ENCODE measurements at places on chromosomes 7 and 10. TPM values are rescaled to one million over a fixed set of nuclear protein-coding genes. Genes with fewer than 3 reads are reported as not detected.

- H3K27me3 ChIP-seq = no peaks in the 10 kb centered on the region
- H3K27ac ChIP-seq = peak overlapping the region; percentile 96
Observed at GRCh38 chr10:95289003-95289920, 1.5 kb downstream of the PDLIM1 start.

Gene CHAT
- not detected for total RNA-seq

Gene DNAH11
- 12.8 TPM for total RNA-seq

- H3K27ac ChIP-seq = no peak overlapping the region
- no peak overlapping the region for H3K4me3 ChIP-seq
- DNase-seq = no peak
- no peaks in the 10 kb centered on the region for H3K4me1 ChIP-seq
Observed at GRCh38 chr7:151616443-151617213, 96.9 kb upstream of the RHEB start.

DNA sequence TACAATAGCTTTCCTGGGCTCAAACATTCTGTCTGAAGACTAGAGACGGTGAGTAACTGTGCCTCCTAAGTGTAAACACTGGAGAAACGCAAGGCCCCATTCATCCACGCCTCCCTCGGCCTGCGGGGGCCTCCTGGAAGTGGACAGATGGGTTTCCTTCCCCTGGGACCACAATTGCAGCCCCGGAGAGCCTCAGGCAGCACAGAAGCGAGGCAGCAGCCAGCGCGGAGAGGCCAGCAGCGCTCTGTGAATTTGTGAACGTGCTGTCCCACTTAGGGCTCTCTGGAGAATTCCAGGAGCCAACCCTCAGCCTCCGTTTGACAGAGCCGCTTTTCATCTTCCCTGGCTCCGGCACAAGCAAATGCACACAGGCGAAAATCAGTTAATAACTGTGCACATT is 23.2 kb upstream of the CALN1 start:
- no peak overlapping the region for H3K4me3 ChIP-seq
- H3K36me3 ChIP-seq = no peaks in the 10 kb centered on the region
- peaks cover 9% of the 10 kb centered on the region for H3K4me1 ChIP-seq
- peak; percentile 19 for DNase-seq
- H3K27ac ChIP-seq = no peak overlapping the region
- H3K27me3 ChIP-seq = no peaks in the 10 kb centered on the region

DNA sequence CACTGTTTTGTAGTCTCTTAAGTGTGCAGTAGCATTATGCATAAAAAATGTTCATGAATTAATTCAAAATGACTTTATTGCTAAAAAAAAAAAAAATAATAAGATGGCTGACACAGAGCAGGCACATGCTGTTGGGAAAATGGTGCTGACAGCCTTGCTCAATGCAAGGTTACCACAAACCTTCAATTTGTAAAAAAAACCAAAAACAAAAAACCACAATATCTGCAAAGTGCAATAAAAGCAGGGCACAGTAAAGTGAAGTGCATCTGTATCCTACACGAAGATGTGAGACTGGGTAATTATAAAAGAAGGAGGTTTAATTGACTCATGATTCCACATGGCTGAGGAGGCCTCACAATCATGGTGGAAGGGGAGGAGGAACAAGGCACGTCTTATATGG is 185.8 kb downstream of the USP6NL start:
- no peak for DNase-seq
- no peak overlapping the region for H3K27ac ChIP-seq
- H3K36me3 ChIP-seq = no peaks in the 10 kb centered on the region
- no peaks in the 10 kb centered on the region for H3K27me3 ChIP-seq
- no peaks in the 10 kb centered on the region for H3K4me1 ChIP-seq

- H3K36me3 ChIP-seq = no peaks in the 10 kb centered on the region
- H3K27ac ChIP-seq = no peak overlapping the region
- H3K4me3 ChIP-seq = no peak overlapping the region
Observed at GRCh38 chr10:48814933-48815332, 124.7 kb downstream of the LRRC18 start.

Gene LRRN3
- total RNA-seq = 4.7 TPM

- H3K4me1 ChIP-seq = no peaks in the 10 kb centered on the region
- H3K36me3 ChIP-seq = no peaks in the 10 kb centered on the region
- H3K27me3 ChIP-seq = peaks cover 8% of the 10 kb centered on the region
- no peak overlapping the region for H3K4me3 ChIP-seq
Observed at GRCh38 chr10:132882069-132882951, 60.1 kb downstream of the CFAP46 start.

GRCh38 chr10:13701157-13701919 is 114.6 kb downstream of the PRPF18 start:
- H3K27ac ChIP-seq = no peak overlapping the region
- H3K27me3 ChIP-seq = no peaks in the 10 kb centered on the region
- peaks cover 7% of the 10 kb centered on the region for H3K4me1 ChIP-seq
- DNase-seq = no peak

Gene IFT22
- total RNA-seq = 37.8 TPM

- H3K36me3 ChIP-seq = no peaks in the 10 kb centered on the region
- no peak for DNase-seq
- H3K4me1 ChIP-seq = no peaks in the 10 kb centered on the region
- no peaks in the 10 kb centered on the region for H3K27me3 ChIP-seq
Observed at GRCh38 chr7:87541648-87542047, 59.0 kb downstream of the ABCB1 start.

Gene CPXM2
- total RNA-seq = 5.0 TPM

GRCh38 chr7:351681-352480 is 61.9 kb downstream of the FOXL3 start:
- H3K27ac ChIP-seq = peak overlapping the region; percentile 84
- H3K36me3 ChIP-seq = no peaks in the 10 kb centered on the region
- H3K27me3 ChIP-seq = no peaks in the 10 kb centered on the region
- no peak overlapping the region for H3K4me3 ChIP-seq
- DNase-seq = no peak
- peaks cover 4% of the 10 kb centered on the region for H3K4me1 ChIP-seq

Gene CALCR
- 0.12 TPM for total RNA-seq

GRCh38 chr7:27605689-27606269 is 56.9 kb downstream of the HIBADH start:
- H3K27ac ChIP-seq = no peak overlapping the region
- no peaks in the 10 kb centered on the region for H3K4me1 ChIP-seq
- peak; percentile 61 for DNase-seq
- no peaks in the 10 kb centered on the region for H3K27me3 ChIP-seq
- H3K4me3 ChIP-seq = no peak overlapping the region
- H3K36me3 ChIP-seq = no peaks in the 10 kb centered on the region

GRCh38 chr10:72265508-72265907 is 8.2 kb upstream of the DDIT4 start:
- no peak overlapping the region for H3K4me3 ChIP-seq
- no peaks in the 10 kb centered on the region for H3K36me3 ChIP-seq

Gene CLDN3
- 43.4 TPM for total RNA-seq

GRCh38 chr10:50326757-50327701 is 75.7 kb upstream of the ASAH2 start:
- H3K27ac ChIP-seq = peak overlapping the region; percentile 46
- peaks cover 1% of the 10 kb centered on the region for H3K4me1 ChIP-seq
- H3K27me3 ChIP-seq = no peaks in the 10 kb centered on the region
- H3K36me3 ChIP-seq = peaks cover 3% of the 10 kb centered on the region
- H3K4me3 ChIP-seq = no peak overlapping the region
- DNase-seq = peak; percentile 94

Gene TACR2
- total RNA-seq = 0.28 TPM

Gene ABCA13
- 5.1 TPM for total RNA-seq

DNA sequence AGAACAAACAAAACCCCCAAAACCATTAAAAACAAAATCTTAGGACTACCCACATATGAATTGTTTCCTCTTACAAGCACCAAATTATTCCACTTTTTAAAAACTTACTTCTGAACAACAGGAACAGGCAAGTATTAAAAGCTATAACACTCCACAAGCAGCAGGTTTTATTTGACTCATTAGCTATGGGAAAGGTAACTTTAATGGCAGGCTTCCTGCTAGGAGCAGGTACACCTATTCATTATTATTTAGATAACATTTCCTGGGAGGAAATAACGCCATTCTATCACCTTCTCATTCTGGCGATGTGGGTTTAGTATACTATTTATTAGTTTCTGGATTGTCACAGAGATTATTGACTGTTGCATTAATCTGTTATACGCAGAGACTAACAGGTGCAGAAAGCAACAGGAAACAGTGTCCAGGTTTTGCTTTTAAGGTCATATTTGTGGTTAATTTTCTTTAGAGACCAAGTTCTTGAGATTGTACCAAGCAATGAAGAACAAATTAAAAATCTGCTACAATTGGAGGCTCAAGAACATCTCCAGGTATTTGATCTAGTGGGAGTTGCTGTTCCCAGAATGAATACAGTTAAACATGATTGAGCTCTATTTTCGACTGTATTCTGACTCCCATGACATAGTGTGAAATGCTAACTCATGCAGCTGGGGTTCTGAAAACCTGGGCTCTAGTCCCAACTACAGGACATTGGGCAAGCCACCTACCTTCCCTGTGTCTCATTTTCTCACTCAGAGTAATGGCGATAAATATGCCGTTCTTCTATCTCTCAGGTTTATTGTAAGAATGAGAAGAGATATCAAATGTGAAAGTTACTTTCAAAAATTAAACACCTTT is 2.0 kb downstream of the CPA2 start:
- DNase-seq = no peak
- H3K27ac ChIP-seq = no peak overlapping the region
- H3K4me3 ChIP-seq = no peak overlapping the region
- no peaks in the 10 kb centered on the region for H3K36me3 ChIP-seq

- H3K27me3 ChIP-seq = no peaks in the 10 kb centered on the region
- no peak overlapping the region for H3K27ac ChIP-seq
- no peak overlapping the region for H3K4me3 ChIP-seq
- H3K36me3 ChIP-seq = no peaks in the 10 kb centered on the region
Observed at GRCh38 chr7:44914992-44915607, 29.8 kb upstream of the PURB start.

Gene PSMC2
- total RNA-seq = 68.8 TPM

Gene PON1
- 0.20 TPM for total RNA-seq

DNA sequence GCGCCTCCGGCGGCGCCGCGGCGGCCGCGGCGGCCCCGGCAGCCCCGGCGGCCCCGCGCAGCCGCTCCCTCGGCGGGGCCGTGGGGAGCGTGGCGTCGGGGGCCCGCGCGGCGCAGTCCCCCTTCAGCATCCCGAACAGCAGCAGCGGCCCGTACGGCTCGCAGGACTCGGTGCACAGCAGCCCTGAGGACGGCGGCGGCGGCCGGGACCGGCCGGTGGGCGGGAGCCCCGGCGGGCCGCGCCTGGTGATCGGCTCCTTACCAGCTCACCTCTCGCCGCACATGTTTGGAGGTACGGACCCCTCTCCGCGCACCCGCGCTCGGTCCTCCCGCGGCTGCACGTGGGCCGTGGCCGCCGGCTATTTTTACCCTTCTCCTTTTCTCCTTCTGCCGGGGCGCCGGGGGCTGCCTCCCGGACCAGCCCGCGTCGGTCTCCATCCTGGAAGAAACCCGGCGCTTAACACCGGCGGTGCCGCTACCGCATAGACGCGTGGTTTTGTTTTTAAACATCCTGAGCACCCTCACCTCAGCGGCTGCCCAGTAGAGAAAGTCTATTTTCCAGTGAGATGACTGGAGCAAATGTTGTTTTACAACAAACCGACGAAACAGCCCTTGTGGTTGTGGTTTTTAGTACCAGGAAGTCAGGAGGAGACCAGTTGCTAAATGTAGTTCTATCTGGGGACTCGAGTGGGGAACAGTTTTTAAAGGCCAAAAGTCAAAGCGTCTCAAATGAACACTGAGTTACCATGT is 1.3 kb downstream of the ZNRF2 start:
- H3K4me1 ChIP-seq = no peaks in the 10 kb centered on the region
- peak; percentile 58 for DNase-seq
- H3K27ac ChIP-seq = peak overlapping the region; percentile 100

Gene CYP3A7
- total RNA-seq = 0.64 TPM

- H3K36me3 ChIP-seq = no peaks in the 10 kb centered on the region
- no peaks in the 10 kb centered on the region for H3K4me1 ChIP-seq
- no peak overlapping the region for H3K27ac ChIP-seq
- DNase-seq = no peak
- no peak overlapping the region for H3K4me3 ChIP-seq
- peaks cover 57% of the 10 kb centered on the region for H3K27me3 ChIP-seq
Observed at GRCh38 chr10:1739751-1740150, 2.4 kb upstream of the ADARB2 start.

Gene TWIST1
- total RNA-seq = 0.74 TPM

DNA sequence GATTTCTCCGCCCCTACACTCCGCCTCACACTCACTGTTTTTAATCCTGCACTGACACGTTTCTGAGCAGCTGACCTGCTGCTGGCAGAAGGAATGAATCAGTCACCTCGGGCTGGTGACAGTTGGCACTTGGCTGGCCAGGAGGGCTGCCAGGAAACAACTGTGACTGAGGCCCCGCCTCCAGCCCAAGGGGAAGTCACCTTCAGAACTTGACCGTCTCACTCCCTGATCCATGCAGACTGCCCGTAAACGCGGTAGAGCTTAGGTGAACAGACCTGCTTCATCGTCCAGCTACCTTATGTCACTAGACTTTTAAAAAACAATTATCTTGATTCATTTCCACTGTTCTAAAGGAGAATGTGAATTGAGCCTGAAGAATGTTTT is 107.5 kb downstream of the DOCK1 start:
- H3K4me1 ChIP-seq = no peaks in the 10 kb centered on the region
- H3K4me3 ChIP-seq = no peak overlapping the region
- H3K27me3 ChIP-seq = no peaks in the 10 kb centered on the region
- peaks cover 31% of the 10 kb centered on the region for H3K36me3 ChIP-seq
- peak overlapping the region; percentile 72 for H3K27ac ChIP-seq
- DNase-seq = peak; percentile 25

Gene EPO
- total RNA-seq = not detected

DNA sequence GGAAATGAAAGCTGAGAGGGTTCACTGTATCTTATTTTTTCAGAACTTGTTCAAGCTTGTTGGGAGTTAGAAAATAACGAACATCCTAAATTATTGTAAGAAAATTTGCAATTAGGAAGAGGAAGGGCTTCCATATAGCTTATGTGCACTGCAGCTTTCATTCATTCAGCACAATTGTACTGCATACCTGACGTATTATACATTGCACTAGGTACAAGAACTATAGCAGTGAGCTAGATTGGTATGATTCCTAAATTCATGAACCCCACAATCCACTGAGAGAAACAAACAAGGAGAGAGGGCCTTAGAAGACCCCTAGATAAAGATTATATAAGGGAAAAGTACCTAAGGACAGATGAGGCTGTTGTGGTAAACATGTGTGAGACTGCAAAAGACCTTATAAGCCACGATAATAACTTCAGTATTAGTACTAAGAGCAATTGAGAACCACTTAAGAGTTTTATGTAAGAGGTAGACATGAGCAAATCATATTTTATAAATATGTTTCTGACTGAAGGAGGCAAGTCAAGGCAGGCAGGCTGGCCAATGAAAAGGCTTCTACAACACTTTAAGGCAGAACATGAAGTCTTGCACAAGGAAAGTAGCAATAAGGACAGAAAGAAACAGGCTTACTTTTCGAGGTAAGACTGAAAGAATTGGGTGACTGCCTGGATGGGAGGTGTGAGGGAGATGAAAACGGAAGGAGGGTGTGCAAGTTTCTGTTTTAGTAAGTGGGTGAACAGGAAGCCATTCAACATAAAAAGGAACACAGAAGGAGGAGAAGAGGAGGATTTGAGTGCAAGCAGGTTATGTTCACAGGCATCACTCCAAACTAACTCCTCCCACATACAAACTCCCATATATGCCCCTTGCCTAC is 77.9 kb upstream of the LRRN3 start:
- no peak overlapping the region for H3K27ac ChIP-seq
- no peaks in the 10 kb centered on the region for H3K4me1 ChIP-seq
- H3K4me3 ChIP-seq = no peak overlapping the region
- H3K27me3 ChIP-seq = no peaks in the 10 kb centered on the region
- no peaks in the 10 kb centered on the region for H3K36me3 ChIP-seq
- DNase-seq = peak; percentile 38

Data from lung (tissue), 17 donors.